ENCODE measurements at places on chromosomes 3 and 15.

GRCh38 chr3:71514621-71515020 lies 68.9 kb downstream of the FOXP1 start:
- no peak for DNase-seq

- no peak for DNase-seq
Observed at GRCh38 chr3:142609136-142609535, 12.9 kb downstream of the PLS1 start.

- no peak for DNase-seq
Observed at GRCh38 chr3:18751514-18751913, 326.4 kb upstream of the SATB1 start.

DNA sequence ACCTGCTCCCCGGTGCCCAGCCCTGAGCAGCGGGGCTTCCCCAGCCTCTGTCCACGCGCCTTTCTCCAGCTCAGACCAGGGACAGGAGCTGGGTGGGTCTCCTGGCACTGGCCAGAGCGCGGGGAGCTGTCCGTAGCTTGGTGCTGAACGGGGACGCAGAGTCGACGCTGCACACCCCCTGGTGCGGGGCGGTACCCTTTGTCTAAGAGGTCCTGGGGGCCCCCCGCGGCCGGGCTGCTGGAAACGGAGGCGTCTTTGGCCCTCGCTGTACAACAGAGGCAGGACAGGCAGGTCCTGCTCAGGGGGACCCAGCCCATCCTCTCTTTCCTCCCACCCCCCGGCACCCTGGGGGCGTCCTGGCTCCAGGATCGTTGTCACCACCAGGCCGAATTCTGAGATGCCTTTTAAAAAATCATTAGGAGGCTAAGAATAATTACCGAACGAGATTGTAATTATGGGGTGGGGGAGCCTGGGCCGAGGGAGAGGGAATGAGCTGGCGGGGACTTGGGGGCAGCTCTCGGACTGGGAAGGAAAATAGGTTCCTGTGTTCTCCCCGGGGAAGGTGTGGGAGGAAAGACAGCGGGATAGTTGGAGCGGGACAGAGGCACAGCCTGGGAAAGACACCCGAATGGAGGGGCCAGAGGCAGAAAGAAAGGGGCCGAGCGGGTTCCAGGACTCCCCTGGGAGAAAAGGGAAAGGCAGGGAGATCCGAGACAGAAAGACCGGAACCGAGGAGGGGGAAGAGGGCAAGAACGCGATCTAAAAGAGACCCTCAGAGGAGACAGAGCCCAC lies 4.1 kb upstream of the SKOR1 start:
- no peak for DNase-seq

DNA sequence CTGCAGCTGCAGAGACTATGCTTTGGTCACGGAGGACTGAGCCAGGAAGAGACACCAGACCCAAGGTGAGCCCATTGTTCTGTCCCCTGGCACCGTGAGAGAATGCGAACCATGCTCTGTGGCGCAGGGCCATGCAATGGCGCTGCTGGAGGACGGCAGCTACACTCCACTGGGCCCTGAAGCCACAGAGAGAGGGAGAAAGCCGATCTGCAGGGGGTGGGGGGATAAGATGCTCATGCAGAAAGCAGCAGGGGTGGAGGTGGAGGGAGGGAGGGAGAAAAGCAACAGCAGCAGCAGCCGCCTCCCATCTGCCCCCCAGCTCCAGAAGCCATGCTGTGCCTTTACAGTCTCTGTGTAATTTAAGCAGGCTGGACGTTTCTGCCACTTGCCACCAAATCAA lies 5.3 kb downstream of the BDH1 start:
- DNase-seq = no peak

- DNase-seq = no peak
Observed at GRCh38 chr3:189871418-189871817, 240.2 kb downstream of the TP63 start.

DNA sequence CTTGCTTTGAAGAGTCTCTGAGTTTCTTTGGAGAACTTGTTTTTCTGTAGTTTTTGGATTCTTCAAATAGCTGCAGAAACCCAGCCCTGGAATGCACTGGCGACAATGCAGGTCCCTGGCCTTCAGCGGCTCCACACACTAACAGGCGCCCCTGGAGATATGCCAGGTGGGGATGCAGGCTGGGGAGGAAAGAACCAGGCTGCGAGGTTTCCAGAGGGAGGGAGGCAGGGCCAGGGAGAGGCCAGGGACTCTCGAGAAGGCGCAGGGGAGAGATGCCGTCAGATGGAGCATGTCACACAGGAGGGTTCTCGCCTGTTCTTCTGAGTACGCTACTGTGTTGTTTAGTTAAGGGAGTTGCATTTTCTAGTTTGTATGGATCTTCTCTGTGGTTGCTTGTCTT lies 283.1 kb downstream of the GABRG3 start:
- DNase-seq = no peak

- no peak for DNase-seq
Observed at GRCh38 chr3:18389108-18389733, 35.9 kb downstream of the SATB1 start.

DNA sequence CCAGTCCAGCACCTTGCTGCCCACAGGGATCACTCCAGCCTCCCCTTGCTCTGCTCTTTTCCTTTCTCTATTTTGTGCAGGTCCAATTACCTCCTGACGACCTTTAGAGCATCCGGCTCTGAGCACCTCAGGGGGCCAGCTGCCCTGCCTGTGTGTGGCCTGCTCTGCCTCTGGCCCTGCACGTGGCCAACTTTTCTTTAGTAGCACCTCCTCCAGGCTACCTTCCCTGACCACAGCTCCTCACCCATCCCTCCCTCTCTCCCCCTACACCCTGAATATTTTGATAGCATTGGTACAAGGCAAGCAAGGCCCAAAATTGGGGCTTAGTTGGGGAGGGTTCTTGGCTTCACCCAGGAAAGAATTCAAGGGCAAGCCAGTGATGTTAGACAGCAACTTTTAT lies 66.9 kb upstream of the PRR20G start:
- no peak for DNase-seq

DNA sequence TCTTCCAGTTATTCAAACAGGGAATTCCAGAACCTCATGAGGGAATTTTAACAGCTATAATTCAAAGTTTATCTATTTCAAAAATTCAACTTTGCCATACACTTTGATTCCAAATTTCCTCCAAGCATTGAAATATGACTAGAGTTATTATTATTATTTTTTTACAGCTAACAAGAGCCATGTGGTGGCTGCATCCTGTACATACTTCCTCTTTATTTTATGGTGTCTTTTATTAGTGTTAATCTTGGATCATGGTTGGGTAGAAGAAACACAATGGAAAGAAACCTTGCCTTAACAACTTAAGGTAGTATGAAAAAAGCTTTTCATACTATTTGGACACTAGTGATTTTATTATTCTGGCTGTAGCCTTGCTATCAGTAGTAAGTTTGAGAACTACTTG lies 52.7 kb downstream of the TFG start:
- no peak for DNase-seq

- DNase-seq = no peak
Observed at GRCh38 chr15:69723404-69724096, 270.9 kb downstream of the RPLP1 start.

Measured in GF-D8 (cell line).